ENCODE measurements at places on chromosomes 3 and 15.

DNA sequence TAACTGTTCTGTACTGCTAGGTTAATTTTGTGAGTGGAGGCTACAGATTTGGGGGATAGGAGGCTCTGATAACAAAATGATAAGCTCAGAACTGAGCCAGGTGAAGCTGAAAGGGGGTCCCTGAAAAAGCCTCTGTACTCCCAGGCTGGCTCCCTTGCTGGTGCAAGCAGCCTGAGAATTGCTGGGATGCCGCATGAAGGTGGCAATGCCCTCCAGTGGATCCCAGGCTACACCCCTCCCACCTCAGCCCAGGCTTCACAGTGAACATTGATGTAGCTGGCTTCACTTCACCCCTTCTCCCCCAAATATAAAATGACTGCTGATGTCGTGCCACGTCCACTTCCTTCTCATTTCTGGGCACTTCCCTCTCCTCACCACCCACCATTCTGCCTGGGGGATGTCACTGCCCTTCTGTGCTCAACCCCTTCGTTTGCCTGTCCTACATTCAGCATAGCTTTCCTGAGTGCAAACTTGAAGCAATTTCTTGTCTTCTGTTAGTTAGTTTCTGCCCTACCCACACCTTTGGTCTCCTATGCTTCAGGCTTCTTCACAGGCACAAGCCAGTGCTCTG lies 9.7 kb upstream of the ARHGEF26 start:
- no peak for DNase-seq

GRCh38 chr3:185279587-185280138 lies 25.8 kb upstream of the EHHADH start:
- no peak for DNase-seq

DNA sequence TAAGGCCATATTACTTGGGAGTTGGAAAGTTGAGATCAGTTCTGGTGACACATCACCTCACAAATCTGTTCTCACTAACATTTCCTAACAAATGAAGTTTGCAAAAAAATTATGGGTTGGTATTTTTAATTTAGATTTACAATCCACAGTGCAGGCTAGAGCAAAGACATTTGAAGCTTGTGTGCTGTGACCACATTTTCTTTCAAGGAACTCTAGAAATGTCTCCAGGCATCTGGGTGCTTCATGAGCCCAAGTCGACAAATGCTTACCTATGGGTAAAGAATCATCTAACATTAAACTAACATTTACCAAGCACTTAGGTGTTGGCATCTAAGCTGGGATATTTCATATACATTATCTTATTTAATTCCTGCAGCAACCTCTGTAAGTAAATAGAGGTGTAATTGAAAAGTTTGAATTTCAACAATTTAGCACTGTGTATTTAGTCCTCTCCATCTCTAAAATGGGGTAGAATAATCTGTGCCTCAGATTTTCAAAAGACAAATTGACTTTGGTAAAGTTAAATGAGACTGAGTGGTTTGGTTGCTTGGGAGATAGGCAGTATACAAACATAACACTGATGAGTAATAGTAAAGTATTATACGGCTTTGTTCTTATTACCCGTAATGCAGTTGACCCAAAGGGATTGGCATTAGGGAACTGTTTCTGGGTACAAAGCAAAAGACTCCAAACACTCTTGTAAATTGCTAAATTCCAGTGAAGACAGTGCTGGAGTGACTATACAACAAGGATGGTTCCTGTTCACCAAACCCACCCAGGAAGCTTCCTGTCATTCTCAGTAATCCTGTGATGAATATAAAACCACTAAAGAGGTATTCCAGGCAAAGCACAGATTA lies 162.5 kb downstream of the TPRG1 start:
- no peak for DNase-seq

DNA sequence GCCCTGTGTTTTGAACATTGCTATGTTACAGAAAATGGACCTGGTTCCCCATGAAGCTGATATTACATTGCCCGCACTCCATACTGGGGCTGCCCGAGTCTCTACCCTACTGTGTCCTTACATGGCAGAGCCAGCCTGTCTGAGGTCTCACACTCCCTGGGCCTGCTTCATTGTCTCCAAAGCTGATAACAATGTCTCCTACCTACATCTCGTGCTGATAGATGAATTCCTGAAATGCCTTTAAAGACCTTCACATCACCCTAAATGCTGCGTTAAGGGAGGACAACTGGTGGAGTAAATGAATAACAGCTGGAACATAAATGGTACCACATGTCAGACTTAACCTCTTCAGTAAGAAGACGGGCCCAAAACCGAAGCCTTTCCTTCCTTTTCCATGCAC lies 62.9 kb upstream of the PTX3 start:
- no peak for DNase-seq
